ENCODE measurements at places on chromosomes 7 and 10. TPM values are rescaled to one million over a fixed set of nuclear protein-coding genes. Genes with fewer than 3 reads are reported as not detected.

C10orf53 gene
- total RNA-seq: not detected

- H3K4me3 ChIP-seq: no peak overlapping the region
- H3K4me1 ChIP-seq: no peaks in the 10 kb centered on the region
- H3K36me3 ChIP-seq: no peaks in the 10 kb centered on the region
- DNase-seq: peak; percentile 49
- no peaks in the 10 kb centered on the region for H3K27me3 ChIP-seq
Measured at GRCh38 chr7:101553771-101554445, 75.2 kb downstream of the MYL10 start.

PDLIM1 gene
- 190 TPM for total RNA-seq

MORN4 gene
- total RNA-seq: 3.8 TPM

GRCh38 chr7:157471259-157472125 lies 134.7 kb downstream of the DNAJB6 start:
- no peaks in the 10 kb centered on the region for H3K4me1 ChIP-seq
- H3K27ac ChIP-seq: no peak overlapping the region
- no peaks in the 10 kb centered on the region for H3K36me3 ChIP-seq

AUTS2 gene
- total RNA-seq: 56.0 TPM

SFRP5 gene
- total RNA-seq: 3.0 TPM

GRCh38 chr10:130962240-130963051 lies 349.1 kb downstream of the TCERG1L start:
- H3K4me3 ChIP-seq: no peak overlapping the region
- no peaks in the 10 kb centered on the region for H3K27me3 ChIP-seq
- DNase-seq: no peak
- H3K36me3 ChIP-seq: no peaks in the 10 kb centered on the region
- H3K4me1 ChIP-seq: no peaks in the 10 kb centered on the region

SGCE gene
- total RNA-seq: 74.1 TPM

ACTL6B gene
- total RNA-seq: not detected

PIP gene
- not detected for total RNA-seq

DNA sequence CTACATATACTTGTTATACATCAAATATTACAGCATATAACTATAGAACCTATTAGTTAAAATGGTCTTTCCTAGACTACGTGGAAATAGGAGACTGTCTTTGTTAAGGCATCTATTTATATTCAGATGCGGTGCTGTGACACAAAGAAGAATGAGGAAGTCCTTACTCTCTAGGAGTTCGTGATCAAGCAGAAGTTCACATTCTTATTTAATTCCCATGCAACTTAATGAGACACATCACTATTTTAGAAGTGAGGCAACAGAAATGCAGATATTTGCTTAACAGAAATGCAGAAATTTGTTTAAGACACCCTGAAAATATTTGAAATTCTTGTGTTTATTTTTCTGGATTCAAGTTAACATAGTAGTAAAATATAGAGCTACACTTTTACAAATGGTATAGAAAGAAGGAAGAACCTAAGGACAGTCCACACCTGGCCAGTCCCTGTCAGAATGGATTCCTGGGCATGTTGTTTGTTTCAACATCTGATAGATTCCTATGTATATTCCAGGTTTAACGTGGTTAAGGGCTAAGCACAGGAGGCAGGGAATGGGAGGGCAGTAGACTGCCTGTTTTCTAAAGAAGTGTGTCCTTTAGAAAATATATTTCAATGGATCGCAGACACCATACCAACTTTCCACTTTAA lies 70.6 kb upstream of the NXPH1 start:
- no peaks in the 10 kb centered on the region for H3K4me1 ChIP-seq
- H3K4me3 ChIP-seq: no peak overlapping the region
- H3K27ac ChIP-seq: no peak overlapping the region
- no peak for DNase-seq
- no peaks in the 10 kb centered on the region for H3K27me3 ChIP-seq
- H3K36me3 ChIP-seq: no peaks in the 10 kb centered on the region

FKBP9 gene
- total RNA-seq: 113 TPM

CLCN1 gene
- total RNA-seq: not detected

Data from upper lobe of right lung (tissue), 1 donor.